T-helper 2 cell (primary cell): ENCODE measurements at places on chromosomes 2 and 18.

GRCh38 chr2:54553775-54554174, 97.6 kb downstream of the SPTBN1 start:
- DNase-seq: no peak

DNA sequence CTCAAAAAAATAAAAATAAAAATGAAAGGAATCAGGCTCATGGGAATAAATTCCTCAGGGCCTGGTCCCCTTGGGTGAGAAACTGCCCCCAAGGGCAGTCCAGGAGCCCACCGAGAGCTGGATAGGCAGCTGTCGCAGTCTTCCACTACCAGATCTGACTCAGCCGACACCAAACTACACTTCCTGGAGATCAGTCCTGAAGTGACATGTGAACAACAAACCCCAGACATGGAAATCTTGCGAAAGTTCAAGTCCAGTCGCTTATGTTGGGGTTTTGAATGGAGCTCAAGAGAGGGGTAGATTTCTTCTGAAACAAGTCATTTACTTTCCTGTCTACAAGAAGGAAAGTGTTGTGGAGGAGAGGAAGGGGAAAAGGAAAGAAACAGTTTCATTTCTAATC, 12.9 kb downstream of the ADCY3 start:
- no peak for DNase-seq

DNA sequence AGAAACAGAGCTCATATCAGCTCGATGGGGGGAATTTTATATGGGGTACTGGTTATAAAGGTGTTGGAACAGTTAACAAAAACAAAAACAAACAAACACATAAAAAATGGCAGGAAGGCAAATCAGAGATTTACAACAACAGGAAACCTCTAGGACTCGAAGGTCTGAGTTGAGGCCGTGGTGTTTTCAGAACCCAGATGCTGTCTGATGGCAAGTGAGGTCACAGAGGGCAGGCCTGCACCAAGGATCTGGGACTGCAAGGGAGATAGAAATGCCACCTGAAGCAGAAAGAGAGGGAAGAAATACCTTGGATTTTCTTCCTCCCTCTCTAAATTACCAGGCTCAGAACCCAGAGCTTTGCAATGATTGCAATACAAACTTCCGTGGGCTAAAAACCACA, 429.5 kb downstream of the ZNF521 start:
- no peak for DNase-seq

- no peak for DNase-seq
Observed at GRCh38 chr2:142100139-142100873, 30.5 kb downstream of the LRP1B start.

- DNase-seq: no peak
Observed at GRCh38 chr2:66851449-66851872, 416.5 kb downstream of the MEIS1 start.

DNA sequence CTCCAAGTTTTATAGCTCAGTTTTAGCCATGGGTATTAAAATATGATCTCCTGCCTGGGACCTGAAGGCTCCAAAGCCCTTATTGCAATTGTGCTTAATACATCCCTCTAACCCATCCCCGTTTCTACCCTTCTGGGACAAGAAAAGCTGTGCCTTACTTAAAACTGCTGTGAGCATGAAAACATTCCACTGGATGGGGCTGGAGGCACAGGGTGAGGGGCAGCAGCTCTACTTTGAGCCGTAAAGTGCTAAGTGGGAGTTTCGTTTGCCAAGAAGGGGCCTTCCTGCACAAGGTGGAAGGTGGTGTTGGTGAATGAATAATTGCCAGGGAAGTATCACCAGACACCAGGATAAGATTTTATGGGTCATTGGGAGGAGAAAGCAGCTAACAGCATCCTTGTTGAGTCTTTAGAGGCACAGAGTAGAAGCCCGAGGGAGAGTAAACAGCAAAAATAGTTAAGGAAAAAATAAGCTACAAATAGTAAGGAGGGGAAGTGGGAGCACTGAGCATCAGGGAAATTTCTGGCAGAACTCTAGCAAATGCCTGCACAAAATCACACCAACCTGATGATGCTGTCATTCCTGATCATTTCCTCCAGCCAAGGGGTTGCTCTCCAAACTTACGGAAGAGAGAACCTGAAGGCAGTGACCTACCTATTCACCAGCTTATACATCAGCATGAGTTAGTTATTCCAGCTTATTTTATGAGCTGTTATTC, 218.4 kb downstream of the MREG start:
- DNase-seq: no peak

DNA sequence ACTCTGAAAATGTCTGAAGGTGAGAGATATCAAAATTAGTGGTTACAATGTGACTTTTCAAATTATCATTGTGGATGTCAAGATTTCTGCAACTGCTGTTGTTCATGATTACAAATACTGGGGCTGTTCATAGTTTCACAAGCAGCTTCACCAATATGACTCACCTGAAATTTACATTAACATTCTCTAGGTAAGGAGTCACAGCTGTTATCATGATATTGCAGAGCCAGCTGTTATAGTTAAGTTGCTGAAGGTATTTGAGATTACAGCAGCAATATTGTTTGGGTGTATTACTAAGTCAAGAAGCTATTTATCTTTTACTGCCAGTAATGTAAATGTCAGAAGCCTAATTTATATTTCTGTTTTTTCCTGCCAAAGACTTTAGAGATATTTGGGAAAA, 140.0 kb downstream of the MC4R start:
- no peak for DNase-seq

- DNase-seq: no peak
Observed at GRCh38 chr2:239472235-239472775, 71.5 kb upstream of the HDAC4 start.

DNA sequence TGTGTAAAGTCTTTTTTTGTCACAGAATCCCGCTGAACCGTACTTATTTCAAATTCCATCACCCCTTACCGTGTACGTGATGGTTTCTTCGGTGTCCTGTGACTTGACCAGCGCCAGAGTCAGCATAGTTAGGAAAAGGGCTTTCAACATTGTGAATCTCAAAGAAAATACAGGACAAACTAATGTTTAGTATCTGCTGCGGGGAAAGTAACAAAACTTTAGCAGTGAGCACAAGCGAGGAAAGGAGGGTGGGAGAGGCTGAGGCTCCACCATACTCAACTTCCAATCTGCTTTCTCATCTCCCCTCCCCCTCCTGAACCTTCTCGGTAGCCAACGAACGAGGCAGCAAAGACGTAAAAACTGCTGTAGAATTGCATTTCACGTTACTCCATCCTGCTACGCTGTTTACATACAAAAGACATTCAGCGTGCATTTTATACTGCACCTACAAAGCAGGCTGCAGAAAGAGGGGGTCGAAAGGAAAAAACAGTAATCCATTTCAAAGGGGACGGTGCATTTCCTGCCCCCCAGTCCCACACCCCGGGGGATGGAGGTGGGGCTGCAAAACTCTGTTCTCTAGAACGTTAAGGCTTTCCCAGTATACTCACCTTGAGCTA, 1.2 kb downstream of the EFEMP1 start:
- DNase-seq: no peak

DNA sequence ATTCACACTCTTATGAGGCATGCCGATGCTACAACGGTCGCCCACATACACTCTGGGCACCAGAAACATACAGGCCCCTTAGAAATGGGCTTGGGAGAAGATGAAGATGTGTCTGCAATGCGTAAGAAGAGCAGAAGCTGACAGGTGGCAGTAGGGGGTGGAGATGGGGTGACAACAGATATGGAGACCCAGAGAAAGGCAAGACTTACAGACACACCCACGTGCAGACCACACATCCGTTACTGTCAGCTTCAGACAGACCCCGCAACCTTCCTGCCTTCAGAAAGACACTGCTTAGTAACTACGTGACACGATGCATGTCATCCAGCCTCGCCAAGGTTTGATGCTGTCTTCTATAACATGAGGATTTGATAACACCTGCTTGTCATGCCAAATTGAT, 89.5 kb downstream of the ZFP36L2 start:
- DNase-seq: peak; percentile 47

DNA sequence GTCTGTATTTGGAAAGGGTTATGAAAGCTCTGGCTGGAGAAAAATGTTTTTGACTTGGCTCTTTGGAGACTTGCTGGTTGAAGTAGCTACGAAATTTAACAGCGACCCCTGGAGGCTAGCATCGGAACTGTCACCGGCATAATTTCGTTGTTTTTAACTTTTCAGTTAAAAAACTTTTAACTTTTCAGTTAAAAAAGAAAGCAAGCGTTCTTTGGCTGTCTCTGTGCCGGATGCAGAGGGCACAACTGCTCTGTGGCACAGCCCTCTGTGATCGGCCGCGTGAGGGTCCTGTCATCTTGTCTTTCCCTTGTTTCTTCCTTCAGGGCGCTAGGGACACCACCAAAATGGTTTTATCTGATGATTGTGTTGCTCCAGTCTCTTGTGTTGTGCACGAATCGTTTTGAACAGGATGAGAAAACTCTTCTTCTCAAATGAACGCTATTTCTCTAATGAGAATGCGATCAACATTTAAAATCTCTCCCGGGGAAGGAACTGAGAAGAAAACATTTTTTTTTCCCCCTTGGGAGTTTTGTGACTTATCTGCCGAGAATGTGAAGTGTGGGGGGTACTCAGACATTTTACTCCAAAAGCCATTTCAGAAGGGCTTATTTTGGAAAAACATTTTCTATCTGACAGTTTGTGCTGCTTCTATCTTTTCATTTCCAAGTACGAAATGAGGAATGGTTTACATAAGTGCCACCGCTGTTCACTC, 57.1 kb downstream of the ADCYAP1 start:
- peak; percentile 4 for DNase-seq

DNA sequence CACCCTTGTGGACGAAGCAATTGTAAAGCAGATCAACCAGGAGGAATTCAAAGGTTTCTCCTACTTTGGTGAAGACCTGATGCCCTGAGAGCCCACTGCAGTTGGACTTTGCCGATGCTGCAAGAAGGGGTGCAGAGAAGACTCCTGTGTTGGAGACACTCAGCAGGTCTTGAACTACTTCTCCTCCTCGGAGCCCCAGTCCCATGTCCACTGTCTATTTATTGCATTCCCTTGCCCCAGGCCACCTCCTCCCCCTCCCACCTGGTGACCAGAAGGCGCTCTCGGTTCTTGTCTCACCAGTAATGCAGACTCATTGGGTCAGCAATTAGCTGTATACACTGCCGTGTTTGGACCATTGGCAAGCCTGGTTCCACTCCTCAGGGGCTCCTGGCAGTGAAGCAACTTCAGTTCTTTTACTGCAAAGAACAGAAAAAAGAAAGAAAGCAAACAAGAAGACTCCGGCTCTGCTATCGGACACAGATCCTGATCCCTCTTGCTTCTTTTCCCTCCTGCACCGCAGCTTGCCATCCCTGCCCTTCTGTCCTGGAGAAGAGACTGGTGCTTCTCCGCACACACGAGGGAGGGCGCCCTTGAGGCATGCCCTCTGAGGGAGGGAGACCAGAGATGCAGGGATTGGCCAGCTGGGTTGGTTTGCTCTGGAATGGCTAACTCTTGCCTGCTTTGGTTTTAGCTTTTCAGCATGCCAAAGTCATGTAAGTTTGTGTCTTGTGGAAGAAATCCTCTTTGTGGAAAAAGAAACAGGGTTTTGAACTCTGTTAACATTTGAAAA, 112.2 kb upstream of the EPAS1 start:
- DNase-seq: no peak

GRCh38 chr2:217794133-217794986, 208.4 kb downstream of the TNS1 start:
- DNase-seq: no peak

DNA sequence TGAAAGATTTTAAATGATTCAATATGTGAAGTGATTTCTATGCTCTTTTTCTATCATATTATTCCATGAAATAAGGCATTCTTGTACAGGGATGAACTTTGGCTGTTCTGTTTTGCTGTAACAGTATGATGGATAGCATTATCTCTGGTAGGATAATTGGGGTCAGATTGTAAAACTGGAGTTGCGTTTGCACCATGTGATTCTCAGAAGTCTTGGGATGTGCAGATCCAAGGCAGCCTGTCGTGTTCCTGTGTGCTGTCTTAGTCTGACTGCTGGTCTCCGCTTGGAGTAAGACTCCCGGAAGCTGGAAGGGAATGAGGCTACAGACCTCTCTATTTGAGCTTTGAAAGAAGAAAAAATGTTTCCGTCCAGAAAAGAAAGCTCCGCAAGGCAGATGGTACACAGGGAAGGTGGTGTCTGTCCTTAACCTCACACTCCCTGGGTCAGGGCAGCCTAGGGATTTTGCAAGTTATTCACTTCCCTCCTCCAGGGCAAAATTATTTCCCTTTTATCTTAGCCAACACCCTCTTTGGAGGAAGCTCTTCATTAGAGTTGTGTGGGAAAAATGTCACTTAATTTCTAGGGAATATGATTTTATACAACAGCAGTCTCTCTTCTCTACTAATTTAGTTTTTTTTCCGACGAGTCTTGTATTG, 250.6 kb downstream of the PTPRM start:
- no peak for DNase-seq

DNA sequence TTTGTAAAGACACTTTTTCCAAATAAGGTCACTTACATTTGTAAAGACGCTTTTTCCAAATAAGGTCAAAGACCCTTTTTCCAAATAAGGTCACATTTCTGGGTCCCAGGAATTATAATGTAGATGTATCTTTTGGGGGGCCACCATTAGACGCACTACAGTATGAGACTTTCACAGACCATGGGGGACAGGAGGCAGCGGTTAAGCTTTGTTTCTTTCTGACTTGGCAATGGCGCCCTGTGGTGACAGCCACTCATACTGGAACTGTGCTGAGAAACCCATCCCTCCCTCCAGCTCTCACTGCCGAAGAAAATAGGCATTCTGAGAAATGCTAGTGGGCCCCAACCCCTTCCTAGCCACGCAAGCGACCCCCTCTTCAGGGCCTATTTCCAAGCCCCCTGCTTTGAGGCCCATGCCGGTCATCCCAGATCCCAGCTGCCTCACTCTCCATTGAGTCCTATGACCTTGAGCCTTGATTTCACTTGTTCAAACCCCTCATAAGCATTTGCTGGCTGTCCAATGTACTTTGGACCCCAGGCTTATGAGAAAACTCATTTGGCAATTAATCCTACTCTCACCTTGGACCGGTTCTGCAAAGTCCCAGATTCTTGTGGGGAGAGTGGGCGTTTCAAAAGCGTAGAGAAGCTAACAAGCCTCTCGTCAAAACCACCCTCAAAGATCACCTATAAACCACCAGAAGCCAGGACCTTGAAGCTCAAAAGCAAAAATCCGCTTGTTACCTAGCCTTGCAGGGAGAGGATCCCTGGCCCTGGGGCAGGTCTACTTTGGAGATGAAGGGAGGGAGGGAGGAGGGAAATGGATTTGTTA, 11.3 kb upstream of the SPATA3 start:
- DNase-seq: peak; percentile 96

- no peak for DNase-seq
Observed at GRCh38 chr2:33015421-33016142, 68.8 kb downstream of the LTBP1 start.

- DNase-seq: no peak
Observed at GRCh38 chr2:150156415-150156814, 331.1 kb downstream of the RND3 start.

- peak; percentile 2 for DNase-seq
Observed at GRCh38 chr2:235954888-235955480, 213.2 kb downstream of the GBX2 start.

- no peak for DNase-seq
Observed at GRCh38 chr2:134685967-134686366, 32.8 kb downstream of the TMEM163 start.

DNA sequence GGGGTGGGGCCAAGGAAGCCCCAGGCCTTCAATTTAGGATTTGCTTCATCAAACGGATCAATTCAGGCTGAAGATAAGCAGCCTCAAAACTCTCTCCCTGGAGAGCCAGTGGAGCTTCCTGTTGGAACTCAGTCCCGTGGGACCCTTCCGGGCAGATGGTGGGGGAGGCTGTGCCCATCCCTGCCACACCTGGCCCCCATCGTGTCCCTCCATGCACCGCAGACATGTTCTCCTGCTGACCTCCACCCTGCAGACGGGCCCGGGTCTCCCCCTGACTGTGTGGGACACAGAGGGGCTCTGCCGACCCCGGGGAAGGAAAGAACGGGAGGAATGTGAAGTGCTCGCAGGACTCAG, 144.2 kb downstream of the TPO start:
- no peak for DNase-seq
